ENCODE measurements at places on chromosomes 3 and 15. TPM values are rescaled to one million over a fixed set of nuclear protein-coding genes. Genes with fewer than 3 reads are reported as not detected.

The HGD gene
- total RNA-seq: 0.98 TPM

The KBTBD8 gene
- total RNA-seq: 23.3 TPM

The LIPH gene
- total RNA-seq: not detected

The STAC gene
- not detected for total RNA-seq

The SOX14 gene
- total RNA-seq: not detected

The RYR3 gene
- not detected for total RNA-seq

The PP2D1 gene
- not detected for total RNA-seq

- no peak for DNase-seq
Measured at GRCh38 chr3:54322354-54322753, 200.0 kb downstream of the CACNA2D3 start.

DNA sequence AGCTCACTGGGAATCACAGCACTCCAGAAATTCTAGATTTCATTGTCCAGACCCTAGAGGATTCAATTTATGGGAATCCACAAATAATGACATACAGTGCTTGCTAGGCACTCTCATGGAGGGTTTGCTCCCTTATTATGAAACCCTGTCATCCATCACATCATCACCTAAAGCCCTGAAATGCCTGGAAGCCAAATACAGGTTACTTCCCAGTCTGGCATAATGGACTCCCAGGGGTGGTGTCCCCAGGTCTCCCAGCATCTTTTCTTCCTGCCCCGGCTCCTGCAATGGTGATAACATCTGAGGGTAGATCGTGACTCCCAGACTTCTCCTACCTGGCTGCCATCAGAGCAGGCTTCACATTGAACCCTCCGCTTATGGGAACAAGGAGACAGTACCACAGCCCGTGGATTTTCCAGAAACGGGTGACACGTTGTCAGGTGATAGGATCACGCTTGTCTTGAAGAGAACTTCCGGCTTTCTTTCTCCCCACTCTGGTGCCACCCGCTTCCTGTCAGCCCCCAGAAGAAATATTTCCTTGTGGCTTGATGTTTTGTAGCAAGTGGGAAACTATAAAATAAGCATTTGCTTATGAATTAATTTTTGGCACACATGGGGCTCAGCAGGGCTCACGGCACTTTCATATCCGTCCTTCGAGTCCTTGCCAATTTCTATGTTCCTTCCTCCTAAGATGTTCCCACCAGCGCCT, 238.7 kb upstream of the BHLHE40 start:
- no peak for DNase-seq

DNA sequence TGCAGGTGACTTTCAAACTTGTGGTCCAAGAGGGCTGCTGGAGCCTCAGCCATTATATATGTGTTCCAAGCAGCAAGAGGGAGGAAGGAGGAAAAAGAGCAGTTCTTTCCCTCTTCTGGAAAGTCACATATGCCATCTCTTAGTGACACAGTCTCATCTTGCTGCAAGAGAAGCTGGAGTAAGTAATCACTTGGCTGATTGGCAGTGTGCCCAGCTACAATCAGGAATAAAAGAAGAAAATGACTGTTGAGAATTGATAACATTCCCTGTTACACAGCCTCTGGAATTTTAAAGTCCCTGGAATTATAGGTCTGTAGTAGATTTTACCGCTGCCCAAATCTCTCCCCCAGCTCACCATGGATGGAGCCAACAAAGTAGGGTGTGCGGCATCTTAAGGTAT, 31.4 kb upstream of the LYZL4 start:
- DNase-seq: no peak

DNA sequence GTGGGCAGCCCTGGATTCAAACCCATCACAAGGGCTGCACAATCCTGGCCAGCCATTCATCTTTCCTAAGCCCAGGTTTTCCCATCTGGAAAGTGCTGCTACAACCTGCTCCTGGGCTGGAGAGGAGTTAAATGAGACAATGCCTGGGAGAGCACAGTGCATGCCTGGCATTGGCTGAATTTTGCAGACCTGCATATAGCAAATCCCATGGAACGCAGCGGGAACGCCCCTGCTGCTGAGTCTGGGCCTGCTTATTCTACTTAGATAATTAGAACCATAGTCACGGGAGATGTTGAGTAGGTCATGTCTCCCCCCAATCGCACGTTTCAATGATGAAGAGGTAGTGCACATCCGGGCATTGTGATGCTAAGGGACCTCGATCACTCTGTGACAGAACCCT, 46.6 kb downstream of the ABTB1 start:
- no peak for DNase-seq

GRCh38 chr15:56718560-56718959, 14.7 kb downstream of the ZNF280D start:
- no peak for DNase-seq

Data from CD8-positive, alpha-beta memory T cell (primary cell).